Hematopoietic multipotent progenitor cell (in vitro differentiated cells): ENCODE measurements at places on chromosomes 11 and 22. TPM values are rescaled to one million over a fixed set of nuclear protein-coding genes. Genes with fewer than 3 reads are reported as not detected.
A peak's percentile ranks its signal among the peaks of the same experiment; 100 is the strongest.

HOATZ gene
- not detected for total RNA-seq

GAL3ST1 gene
- total RNA-seq = 0.27 TPM

- DNase-seq = no peak
These were observed 102.1 kb downstream of the C11orf91 start for GRCh38 chr11:33598426-33599069.

ASPHD2 gene
- total RNA-seq = 1.9 TPM

DNA sequence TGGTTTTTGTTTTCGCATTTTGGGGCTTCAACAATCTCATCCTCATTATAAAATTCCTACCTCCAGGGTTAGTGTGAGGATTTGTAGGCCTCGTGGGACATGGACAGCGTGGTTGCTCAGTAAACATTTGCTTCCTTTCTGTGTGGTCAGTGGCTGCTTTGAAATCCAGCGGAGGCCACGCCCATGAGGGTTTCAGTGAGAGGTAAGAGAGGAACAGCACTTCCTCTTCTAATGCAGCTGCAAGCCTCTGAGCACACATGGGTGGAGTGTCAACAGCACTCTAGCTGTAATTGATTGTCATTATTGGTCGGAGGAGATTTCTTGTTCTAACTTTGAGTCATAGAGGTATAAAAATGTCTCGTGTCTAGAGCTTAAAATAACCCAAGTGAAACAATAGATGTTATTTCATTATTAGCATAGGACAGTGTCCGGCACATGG is 6.0 kb upstream of the ARHGAP42 start:
- peak; percentile 89 for DNase-seq

GUCD1 gene
- 306 TPM for total RNA-seq

DNA sequence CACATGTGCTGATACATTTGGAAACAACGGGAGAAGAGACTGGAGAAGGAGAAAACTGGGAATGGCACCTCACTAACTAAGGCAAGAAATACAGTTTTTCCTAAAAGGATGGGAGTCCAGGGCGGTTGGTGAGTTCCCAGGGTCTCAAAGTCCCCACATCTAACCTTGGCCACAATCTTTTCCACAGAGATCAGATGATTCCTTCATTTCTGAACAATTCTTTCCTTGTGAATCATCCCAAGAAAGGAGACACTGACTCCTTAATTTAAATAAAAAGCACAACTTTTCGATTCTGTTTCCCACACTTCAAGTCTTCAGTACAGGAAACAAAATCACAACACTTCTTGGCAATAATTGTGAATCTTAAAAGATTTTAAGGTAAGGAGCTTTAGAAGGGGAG is 384.7 kb downstream of the DCDC1 start:
- DNase-seq = no peak

GRCh38 chr11:27011560-27012233 is 17.8 kb downstream of the FIBIN start:
- DNase-seq = no peak

DNA sequence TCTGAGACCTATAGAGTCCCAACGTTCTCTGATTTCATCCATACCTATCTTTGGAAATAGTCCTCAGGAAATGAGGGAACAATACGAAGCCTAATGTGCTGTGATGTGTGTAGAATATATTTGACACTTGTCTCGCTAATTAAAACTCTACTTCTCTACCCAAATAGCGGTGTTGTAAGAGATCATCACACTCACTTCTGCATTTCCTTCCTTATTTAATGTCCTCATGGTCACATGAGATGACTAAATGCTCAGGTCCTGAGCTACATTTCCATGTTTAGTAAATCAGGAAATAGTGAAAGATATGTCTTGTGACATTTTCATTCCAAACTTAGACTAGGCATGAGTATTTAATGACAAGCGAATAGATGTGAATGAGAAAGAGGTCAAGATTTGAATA is 112.3 kb downstream of the MAML2 start:
- no peak for DNase-seq

KDM4E gene
- not detected for total RNA-seq

- no peak for DNase-seq
These were observed 323.3 kb downstream of the TENM4 start for GRCh38 chr11:79117488-79117887.

GRCh38 chr11:122170815-122171475 is 54.9 kb upstream of the BLID start:
- DNase-seq = no peak

DNA sequence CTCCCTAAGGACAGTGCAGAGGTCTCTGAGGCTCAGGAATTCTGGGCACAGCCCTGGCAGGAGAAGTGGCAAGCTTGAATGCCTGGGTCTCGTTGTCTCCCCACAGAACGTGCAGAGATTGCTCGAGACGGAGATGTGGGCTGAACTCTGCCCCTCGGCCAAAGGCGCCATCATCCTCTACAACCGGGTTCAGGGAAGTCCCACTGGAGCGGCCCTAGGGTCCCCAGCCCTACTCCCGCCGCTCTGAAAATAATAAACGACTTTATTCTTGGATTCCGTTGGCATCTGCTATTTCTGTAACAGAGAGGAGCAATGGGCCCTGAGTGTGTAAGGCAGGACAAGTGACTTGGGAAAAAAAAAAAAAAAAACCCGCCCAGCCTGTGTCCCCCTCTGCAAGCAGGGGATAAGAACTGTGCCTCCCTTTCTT is 591 bp upstream of the DNAJC4 start:
- DNase-seq = no peak

DNA sequence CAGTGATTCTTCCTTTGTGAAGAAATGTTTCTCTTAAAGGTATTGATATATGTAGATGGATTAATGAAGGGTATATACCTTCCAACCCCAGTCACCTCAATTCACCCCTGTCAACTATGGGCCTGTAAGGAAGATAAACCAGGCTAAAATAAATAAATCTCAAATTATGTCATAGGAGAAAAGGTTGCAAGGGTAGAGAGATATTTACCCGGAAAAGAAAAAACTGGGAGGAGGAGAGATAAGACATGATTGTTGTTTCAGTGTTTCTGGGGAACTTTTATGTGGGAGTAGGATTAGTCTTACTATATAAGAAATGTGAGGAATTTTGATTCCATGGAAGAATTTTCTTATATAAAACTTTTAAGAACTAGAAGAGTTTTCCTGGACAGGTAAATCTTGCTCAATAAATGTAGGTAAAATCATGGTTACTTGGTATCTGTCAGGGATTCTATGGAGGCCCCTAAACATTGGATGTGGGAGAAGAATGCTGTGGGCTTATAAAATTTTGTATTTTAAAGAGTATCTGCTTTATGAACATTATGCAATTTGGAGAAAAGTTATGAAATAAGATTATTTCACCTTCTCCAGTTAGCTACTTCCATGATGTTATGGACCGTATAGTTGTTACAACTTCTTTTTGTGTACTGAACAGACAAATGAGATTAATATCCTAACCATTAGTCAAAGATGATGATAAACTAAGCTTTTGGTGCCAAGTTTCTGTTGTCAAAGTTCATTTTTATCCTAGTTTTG is 6.4 kb downstream of the YAP1 start:
- no peak for DNase-seq

GNAZ gene
- 1.1 TPM for total RNA-seq

OR5D13 gene
- total RNA-seq = not detected

YPEL4 gene
- total RNA-seq = 3.5 TPM

ZP1 gene
- not detected for total RNA-seq
